Activated CD8-positive, alpha-beta memory T cell treated with anti-CD3 and anti-CD28 coated beads, Interleukin-2, amount 10 ng/mL, durations not matched to agents 7 days and 5 days (primary cell): ENCODE measurements at places on chromosomes 4 and X. TPM values are rescaled to one million over a fixed set of nuclear protein-coding genes. Genes with fewer than 3 reads are reported as not detected.
A peak's percentile ranks its signal among the peaks of the same experiment; 100 is the strongest.

DNA sequence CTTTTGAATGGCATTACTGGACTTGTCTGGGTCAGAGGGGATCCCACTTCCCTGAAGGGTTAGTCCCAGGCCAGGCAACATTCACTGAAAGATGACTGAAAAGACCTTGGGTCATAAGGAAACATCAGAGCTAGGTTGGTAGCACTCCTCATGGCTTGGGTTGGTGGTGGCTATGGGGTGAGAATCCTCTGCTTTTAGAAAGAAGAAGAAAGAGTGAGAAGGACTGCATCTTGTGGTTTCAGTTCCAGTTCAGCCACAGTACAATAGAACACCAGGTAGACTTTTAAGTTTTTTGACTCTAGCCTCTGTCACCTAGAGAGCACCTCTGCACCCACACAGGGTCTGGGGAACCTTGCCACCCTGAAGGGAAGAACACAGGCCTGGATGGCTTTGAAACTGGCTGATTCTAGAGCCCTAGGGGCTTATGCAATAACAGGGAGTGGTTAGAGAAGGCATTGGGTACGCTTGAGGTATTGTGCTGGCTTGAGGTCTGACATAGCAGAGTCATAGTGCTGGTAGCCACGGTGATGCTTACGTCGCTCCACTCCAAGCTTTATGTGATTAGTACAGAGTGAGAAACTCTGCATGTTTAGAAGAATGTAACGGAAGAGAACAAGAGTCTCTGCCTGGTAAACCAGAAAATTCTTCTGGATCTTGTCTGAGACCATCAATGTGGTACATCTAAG, 36.5 kb downstream of the PRR32 start:
- DNase-seq, result no peak
- H3K27me3 ChIP-seq, result no peaks in the 10 kb centered on the region
- H3K4me3 ChIP-seq, result no peak overlapping the region
- no peaks in the 10 kb centered on the region for H3K36me3 ChIP-seq

Gene SHOX
- total RNA-seq, result not detected

Gene GRIA3
- not detected for total RNA-seq

GRCh38 chrX:69014200-69014599, 151.1 kb downstream of the PJA1 start:
- no peak overlapping the region for H3K27ac ChIP-seq
- H3K4me1 ChIP-seq, result no peaks in the 10 kb centered on the region
- no peaks in the 10 kb centered on the region for H3K27me3 ChIP-seq
- H3K4me3 ChIP-seq, result no peak overlapping the region
- no peaks in the 10 kb centered on the region for H3K36me3 ChIP-seq

Gene FGF13
- not detected for total RNA-seq

Gene FMR1
- 55.1 TPM for total RNA-seq

DNA sequence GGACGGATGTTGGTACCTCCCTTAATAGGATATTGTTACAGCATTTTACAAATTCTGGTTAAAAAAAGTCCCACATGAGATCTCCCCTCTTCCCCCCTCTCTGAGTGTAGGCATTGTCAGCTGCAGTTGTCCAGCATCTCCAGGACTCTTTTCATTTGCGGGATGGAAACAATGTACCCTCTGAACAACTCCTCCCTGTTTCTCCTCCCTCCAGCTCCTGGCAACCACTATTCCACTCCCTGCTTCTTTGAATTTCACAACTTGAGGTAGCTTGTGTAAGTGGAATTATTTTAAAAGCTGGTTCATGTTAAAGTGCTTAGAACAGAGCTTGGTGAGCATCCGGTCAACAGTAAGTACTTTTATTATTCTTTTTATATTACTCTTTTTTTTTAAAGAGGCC, 69.8 kb downstream of the TBL1X start:
- no peak overlapping the region for H3K27ac ChIP-seq
- H3K4me3 ChIP-seq, result no peak overlapping the region
- peaks cover 25% of the 10 kb centered on the region for H3K4me1 ChIP-seq
- DNase-seq, result no peak

Gene FAT4
- not detected for total RNA-seq

DNA sequence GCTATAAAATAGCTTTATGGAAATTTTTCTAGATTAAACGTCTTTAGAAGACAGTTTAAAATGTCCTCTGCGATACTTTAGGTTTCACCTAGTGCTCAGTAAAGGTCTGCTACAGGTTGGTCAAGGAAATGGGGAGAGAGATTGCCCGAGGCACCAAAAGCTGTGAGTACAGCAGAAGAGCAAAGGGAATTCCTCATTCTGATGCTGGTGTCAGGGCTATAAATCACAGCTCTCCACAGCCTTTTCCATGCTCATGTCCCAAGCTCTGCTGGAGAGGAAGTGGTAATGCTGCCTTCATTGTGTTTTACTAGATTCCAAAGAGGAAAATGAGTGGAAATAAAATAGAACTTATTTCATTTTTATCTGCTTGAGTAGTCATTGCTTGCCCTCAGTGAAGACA, 2060.4 kb downstream of the ARAP2 start:
- no peak for DNase-seq
- no peaks in the 10 kb centered on the region for H3K4me1 ChIP-seq
- H3K4me3 ChIP-seq, result no peak overlapping the region
- no peak overlapping the region for H3K27ac ChIP-seq

DNA sequence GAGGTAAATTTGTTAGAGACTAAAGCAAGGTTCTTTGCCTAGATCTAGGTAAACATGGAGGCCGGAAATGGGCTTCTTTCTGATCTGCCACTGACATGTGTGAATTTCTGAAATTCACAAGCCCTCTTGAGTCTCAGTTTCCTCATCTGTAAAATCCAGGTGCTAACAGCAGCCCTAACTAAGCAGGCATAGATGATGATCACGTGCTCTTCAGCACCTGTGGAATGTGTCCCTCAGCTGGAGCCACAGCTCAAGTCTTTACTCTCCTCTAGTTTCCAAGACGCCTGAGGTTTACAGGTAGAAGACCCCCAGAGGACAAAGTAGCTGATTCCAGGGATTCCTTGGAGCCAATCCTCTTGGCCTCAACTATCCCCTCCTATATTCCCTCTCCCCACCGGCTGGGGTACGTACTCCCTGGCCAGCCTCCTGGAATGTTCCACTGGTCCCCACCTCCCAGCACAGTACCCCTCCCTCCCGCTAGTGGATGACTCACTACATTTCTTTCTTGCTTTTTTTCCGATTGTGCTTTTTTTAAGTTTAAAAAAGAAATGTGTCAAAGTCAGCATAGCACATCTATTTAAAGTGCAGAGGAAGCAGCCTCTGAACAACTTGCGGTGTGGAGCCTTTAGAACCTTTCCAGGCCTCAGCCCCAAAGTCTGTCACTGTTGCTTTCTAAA, 98.4 kb downstream of the PHKA2 start:
- H3K27ac ChIP-seq, result no peak overlapping the region
- H3K4me3 ChIP-seq, result peak overlapping the region; percentile 70
- H3K36me3 ChIP-seq, result no peaks in the 10 kb centered on the region
- no peak for DNase-seq
- peaks cover 17% of the 10 kb centered on the region for H3K4me1 ChIP-seq

DNA sequence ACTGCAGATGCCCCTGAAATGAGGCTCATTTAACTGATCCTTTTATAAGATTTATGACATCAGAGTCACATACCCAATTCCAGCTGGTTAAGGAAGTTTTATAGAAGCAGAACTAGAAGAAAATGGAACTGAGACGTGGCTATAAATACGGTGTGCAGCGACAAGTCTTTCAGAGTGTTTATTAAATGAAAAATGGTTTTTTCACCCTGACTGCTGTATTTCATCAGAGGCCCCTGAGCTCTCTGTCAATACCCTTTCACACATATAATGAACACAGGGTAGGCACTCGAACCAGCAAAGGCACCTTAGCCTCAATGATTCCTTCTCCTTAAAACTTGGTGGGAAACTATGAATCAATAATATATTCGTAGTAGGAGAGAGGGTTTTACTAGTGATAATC, 380.8 kb upstream of the ANXA10 start:
- H3K36me3 ChIP-seq, result no peaks in the 10 kb centered on the region
- H3K4me3 ChIP-seq, result no peak overlapping the region
- H3K27me3 ChIP-seq, result no peaks in the 10 kb centered on the region
- no peaks in the 10 kb centered on the region for H3K4me1 ChIP-seq
- H3K27ac ChIP-seq, result no peak overlapping the region

DNA sequence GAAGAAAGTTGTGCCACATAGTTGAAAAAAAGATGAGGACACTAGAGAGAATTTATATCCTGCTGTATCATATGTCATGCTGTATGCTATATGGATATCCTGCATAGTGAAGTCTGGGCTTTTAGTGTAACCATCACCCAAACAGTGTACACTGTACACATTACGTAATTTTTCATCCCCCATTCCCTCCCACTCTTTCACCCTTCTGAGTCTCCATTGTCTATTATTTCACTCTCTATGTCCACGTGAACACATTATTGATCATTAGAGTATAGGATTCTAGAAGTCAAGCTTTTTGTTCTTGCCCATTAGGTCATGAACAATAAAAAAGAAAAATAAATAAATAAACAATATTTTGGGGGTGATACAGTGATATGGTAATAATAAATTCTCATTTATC, 18.0 kb upstream of the FRYL start:
- no peaks in the 10 kb centered on the region for H3K4me1 ChIP-seq
- H3K4me3 ChIP-seq, result no peak overlapping the region
- DNase-seq, result no peak
- H3K36me3 ChIP-seq, result no peaks in the 10 kb centered on the region
- H3K27ac ChIP-seq, result no peak overlapping the region

Gene LINC00632
- total RNA-seq, result 4.8 TPM

- DNase-seq, result no peak
- no peaks in the 10 kb centered on the region for H3K27me3 ChIP-seq
- H3K36me3 ChIP-seq, result no peaks in the 10 kb centered on the region
- no peak overlapping the region for H3K4me3 ChIP-seq
- no peak overlapping the region for H3K27ac ChIP-seq
These were observed 223.0 kb upstream of the ZIC3 start for GRCh38 chrX:137342969-137343368.

Gene NSG1
- total RNA-seq, result 3.4 TPM

Gene SULT1E1
- total RNA-seq, result not detected
